ENCODE measurements at places on chromosomes 6 and 20. TPM values are rescaled to one million over a fixed set of nuclear protein-coding genes. Genes with fewer than 3 reads are reported as not detected.

DNA sequence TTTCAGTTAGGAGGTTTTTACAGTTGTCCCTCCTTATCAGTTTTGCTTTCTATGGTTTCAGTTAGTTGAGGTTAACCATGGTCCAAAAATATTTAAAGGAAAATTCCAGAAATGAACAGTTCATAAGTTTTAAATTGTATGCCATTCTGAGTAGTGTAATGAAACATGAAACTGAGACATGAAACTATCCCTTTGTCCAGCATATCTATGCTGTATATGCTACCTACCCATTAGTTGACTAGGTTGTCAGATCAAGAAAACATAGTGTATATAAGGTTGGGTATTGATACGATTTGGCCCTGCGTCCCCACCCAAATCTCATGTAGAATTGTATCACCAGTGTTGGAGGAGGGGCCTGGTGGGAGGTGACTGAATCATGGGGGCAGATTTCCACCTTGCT is 39.1 kb downstream of the VGLL2 start:
- H3K27me3 ChIP-seq = no peaks in the 10 kb centered on the region
- H3K4me1 ChIP-seq = no peaks in the 10 kb centered on the region
- no peak for DNase-seq
- H3K4me3 ChIP-seq = no peak overlapping the region
- H3K27ac ChIP-seq = no peak overlapping the region
- H3K36me3 ChIP-seq = no peaks in the 10 kb centered on the region

- H3K27me3 ChIP-seq = no peaks in the 10 kb centered on the region
- H3K27ac ChIP-seq = no peak overlapping the region
- DNase-seq = peak; percentile 20
Measured at GRCh38 chr20:48750941-48751635, 76.7 kb downstream of the PREX1 start.

- H3K27me3 ChIP-seq = no peaks in the 10 kb centered on the region
- peak; percentile 42 for DNase-seq
- peaks cover 52% of the 10 kb centered on the region for H3K4me1 ChIP-seq
- peak overlapping the region; percentile 70 for H3K4me3 ChIP-seq
- H3K27ac ChIP-seq = no peak overlapping the region
- no peaks in the 10 kb centered on the region for H3K36me3 ChIP-seq
Measured at GRCh38 chr6:52576054-52576391, 837 bp downstream of the TRAM2 start.

- H3K36me3 ChIP-seq = no peaks in the 10 kb centered on the region
- DNase-seq = no peak
- no peaks in the 10 kb centered on the region for H3K4me1 ChIP-seq
- no peak overlapping the region for H3K27ac ChIP-seq
- no peak overlapping the region for H3K4me3 ChIP-seq
Measured at GRCh38 chr6:106894978-106895702, 79.4 kb downstream of the CD24 start.

GRCh38 chr6:95294043-95294442 is 283.3 kb upstream of the MANEA start:
- no peak overlapping the region for H3K27ac ChIP-seq
- no peaks in the 10 kb centered on the region for H3K4me1 ChIP-seq
- no peaks in the 10 kb centered on the region for H3K36me3 ChIP-seq
- no peaks in the 10 kb centered on the region for H3K27me3 ChIP-seq
- no peak overlapping the region for H3K4me3 ChIP-seq

DNA sequence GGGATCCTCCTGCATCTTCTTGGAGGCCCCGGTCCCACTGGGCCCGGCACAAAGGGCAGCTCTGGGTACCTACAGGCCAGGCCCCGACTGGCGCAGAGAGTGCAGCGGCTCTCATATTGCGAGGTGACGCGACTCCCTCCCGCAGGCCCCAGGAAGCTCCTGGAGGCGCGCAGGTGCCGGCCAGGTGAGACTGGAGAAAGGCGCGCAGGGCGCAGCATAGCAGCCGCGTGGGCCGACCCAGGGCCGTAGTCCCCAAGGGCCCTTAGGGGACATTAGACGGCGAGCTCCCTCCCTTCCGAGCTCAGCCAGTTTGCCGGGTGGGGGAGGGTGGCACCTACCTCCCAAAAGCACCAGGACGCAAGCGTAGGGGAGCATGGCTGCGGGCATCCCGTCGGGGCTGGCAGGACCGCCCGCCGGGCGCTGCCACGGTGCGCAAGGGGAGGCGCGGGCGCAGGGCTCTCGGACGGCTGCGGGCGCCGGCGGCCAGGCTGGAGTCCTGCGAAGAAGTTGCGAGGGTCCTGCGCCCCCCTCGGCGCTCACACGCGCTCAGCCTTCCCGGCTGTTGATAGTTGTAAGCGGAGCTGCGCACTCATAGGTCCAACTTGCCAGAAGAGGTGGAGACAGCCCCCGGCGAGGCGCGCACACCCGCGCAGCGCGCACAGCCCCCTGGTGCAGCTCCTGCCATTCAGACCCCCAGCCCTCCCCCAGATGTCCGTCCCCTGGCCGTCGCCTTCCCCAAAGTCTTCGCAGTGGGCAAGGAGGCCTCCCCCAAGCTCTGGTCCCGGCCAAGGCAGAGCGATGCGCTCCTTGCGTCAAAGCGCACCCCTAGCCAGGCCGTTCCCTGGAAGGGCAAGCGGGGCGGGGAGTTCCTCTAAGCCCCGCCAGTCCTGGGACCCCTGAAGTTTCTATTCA is 622 bp downstream of the APCDD1L start:
- H3K36me3 ChIP-seq = no peaks in the 10 kb centered on the region
- H3K4me1 ChIP-seq = no peaks in the 10 kb centered on the region
- no peak overlapping the region for H3K27ac ChIP-seq
- no peak overlapping the region for H3K4me3 ChIP-seq
- no peak for DNase-seq

GRCh38 chr20:2820084-2820895 is 4.1 kb downstream of the TMEM239 start:
- H3K27ac ChIP-seq = no peak overlapping the region
- no peak overlapping the region for H3K4me3 ChIP-seq
- no peaks in the 10 kb centered on the region for H3K36me3 ChIP-seq
- H3K27me3 ChIP-seq = peaks cover 12% of the 10 kb centered on the region
- no peak for DNase-seq

DNA sequence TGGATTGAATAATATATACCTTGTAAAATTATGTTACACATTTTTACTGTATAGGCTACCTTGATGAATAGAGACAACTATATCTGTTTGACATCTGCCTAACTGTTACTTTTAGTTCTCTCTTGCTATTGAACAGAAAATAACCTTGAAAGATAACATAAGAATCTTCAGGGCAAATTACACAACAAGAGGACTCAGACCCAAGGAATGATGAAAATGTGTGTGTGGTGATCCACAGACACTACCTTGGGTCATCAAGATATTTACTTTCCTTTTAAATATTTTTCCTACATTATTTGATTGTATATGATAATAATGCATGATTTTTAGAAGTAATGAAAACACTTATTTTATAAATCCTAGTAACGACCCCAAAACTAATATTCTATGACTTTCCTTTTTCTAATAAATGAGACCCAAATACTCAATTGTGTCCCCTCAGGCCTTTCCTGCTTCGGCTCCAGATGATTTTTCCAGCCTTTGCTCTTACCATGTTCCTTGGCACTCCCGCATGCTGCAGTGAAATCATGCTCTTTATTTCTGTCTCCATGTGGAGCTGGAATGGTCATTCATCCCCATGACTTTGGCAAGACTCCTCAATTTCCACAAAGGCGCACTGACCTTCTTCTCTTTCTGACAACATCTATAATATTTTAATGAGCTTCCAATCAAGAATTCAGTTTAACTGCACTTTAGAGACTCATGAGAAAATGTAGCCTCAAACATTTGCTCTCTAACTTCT is 187.6 kb downstream of the EPM2A start:
- H3K27me3 ChIP-seq = no peaks in the 10 kb centered on the region
- H3K4me1 ChIP-seq = no peaks in the 10 kb centered on the region
- no peak for DNase-seq
- H3K27ac ChIP-seq = no peak overlapping the region

DNA sequence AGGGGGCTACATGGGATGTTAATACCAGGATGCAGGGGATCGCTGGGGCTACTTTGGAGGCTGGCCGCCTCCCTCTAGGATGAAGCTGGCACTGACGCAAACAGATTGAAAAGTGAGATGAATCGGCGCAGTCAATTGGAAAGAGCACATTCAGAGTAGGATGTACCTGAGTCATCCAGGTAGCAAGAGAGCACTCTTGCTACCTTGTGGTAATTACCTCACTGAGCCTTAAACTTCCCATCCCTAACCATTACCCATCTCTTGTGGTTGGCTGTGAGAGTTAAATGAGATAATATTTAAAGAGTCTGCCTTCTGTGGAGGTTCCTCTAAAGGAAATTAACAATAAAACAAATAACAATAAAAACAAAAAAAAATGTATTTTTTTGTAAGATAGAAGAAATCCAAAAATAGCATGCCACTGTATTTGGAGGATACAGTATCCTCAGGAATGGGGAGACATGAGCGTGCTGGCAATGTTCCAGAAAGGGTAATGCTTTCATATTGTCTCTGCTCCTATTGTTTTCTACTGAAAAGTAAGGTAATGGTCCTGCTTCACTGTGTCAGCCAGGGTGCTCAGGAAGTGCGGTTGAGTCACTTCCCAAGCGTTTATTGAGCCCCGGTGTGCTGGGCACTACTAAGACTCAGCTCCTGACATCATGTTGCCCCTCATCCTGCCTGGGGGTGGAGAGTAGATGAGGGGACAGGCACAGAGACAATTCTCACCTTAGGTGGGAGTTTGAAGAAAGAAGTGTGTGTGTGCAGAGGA is 301.1 kb downstream of the EYA4 start:
- no peak for DNase-seq
- no peaks in the 10 kb centered on the region for H3K4me1 ChIP-seq
- H3K27me3 ChIP-seq = no peaks in the 10 kb centered on the region
- H3K27ac ChIP-seq = no peak overlapping the region
- H3K36me3 ChIP-seq = no peaks in the 10 kb centered on the region

DNA sequence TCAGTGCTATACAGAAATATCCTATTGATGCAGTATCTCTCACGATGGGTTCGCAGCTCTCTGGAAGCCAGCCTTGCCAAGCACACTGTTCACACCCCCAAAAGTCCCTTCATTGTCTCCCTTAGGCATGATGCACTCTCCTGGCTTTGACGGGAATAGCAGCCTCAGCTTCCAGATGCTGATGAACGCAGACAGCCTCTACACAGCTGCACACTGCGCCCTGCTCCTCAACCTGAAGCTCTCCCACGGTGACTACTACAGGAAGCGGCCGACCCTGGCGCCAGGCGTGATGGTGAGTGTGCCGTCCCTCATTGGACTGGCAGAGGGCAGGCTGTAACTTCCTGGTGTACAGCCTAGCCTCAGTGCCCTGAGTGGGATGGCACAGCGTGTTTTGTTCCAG is 60.0 kb upstream of the PBOV1 start:
- H3K27ac ChIP-seq = no peak overlapping the region
- H3K4me1 ChIP-seq = no peaks in the 10 kb centered on the region
- no peaks in the 10 kb centered on the region for H3K36me3 ChIP-seq
- no peaks in the 10 kb centered on the region for H3K27me3 ChIP-seq
- H3K4me3 ChIP-seq = no peak overlapping the region

DNA sequence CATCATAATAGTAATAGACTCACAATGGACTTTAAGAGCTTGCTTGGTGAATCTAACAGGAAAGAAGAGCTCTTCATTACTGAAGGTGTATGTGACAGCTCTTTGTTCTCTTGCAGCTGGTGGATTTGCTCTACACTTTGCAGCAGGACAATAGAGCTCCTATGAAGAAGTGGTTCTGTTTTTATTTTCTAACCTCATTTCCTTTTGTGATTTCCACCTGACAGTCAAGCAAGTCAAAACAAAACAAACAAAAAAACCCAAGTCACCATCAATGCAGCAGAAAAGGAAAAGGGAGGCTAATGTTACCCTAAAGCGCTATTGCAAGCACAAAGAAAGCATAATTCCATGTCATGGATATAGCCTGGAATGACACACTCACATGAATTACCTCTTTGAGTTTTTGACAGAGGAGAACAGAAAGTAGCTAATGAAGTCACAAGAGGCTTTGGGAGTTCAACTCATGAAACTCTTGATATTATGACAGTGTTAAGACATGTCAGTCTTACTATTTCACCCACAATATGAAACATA is 1188.1 kb downstream of the EPHA7 start:
- H3K4me3 ChIP-seq = no peak overlapping the region
- DNase-seq = no peak
- H3K27ac ChIP-seq = no peak overlapping the region
- H3K36me3 ChIP-seq = no peaks in the 10 kb centered on the region
- H3K4me1 ChIP-seq = no peaks in the 10 kb centered on the region
- no peaks in the 10 kb centered on the region for H3K27me3 ChIP-seq

GRCh38 chr6:81700414-81700813 is 52.1 kb downstream of the TENT5A start:
- no peaks in the 10 kb centered on the region for H3K36me3 ChIP-seq
- no peaks in the 10 kb centered on the region for H3K27me3 ChIP-seq
- no peak overlapping the region for H3K27ac ChIP-seq

DNA sequence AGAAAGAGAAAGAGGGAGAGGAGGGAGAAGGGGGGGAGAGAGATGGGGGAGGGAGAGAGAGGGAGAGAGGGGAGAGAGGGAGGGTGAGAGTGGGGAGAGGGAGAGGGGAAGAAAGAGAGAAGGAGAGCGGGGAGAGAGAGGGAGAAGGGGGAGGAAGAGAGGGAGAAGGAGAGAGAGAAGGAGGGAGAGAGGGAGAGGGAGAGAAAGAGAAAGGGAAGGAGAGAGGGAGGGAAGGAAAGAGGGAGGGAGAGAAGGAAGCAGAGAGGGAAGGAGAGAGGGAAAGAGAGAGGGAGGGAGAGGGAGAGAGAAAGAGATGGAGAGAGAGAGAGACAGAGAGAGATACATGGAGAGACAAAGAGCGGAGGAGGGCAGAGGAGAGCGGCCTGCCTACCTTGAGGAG is 23.8 kb downstream of the GATA5 start:
- no peak overlapping the region for H3K4me3 ChIP-seq
- H3K27ac ChIP-seq = no peak overlapping the region
- H3K27me3 ChIP-seq = no peaks in the 10 kb centered on the region

DNA sequence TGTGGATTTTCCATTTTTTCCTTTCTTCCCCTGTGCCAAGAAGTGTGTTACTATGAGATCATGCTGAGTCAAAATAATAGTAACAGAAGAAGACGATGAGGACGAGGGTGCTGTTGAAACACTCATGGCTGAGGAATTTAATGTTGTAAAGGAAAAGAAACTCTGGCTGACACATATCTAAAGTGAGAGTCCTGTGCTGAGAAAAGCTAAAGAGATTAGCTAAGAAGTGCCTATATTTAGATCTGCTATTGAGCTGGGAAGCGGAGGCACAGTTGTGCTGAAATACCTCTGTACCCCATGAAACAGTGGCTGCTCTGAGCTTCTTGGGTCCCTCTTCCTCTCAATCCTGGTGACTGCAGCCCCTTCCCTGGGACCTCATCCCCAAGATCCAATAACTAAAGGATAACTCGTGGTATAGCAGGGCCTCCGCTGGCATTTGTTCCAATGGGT is 1.1 kb upstream of the SYTL3 start:
- DNase-seq = no peak
- no peaks in the 10 kb centered on the region for H3K36me3 ChIP-seq
- no peak overlapping the region for H3K27ac ChIP-seq
- H3K27me3 ChIP-seq = no peaks in the 10 kb centered on the region
- no peak overlapping the region for H3K4me3 ChIP-seq

The MEA1 gene
- total RNA-seq = 45.9 TPM

The COX4I2 gene
- total RNA-seq = 4.8 TPM

The TMEM244 gene
- total RNA-seq = not detected

The KCNB1 gene
- 0.45 TPM for total RNA-seq

The TMEM217 gene
- 0.22 TPM for total RNA-seq

The AURKA gene
- total RNA-seq = 1.6 TPM

The IPCEF1 gene
- total RNA-seq = 62.6 TPM

The COL9A3 gene
- 31.7 TPM for total RNA-seq

All from thyroid gland (tissue), 4 donors.